Activated CD8-positive, alpha-beta memory T cell treated with anti-CD3 and anti-CD28 coated beads for 1 hour (primary cell): ENCODE measurements at places on chromosomes 1 and 21.

- no peak for DNase-seq
Observed at GRCh38 chr1:33886496-33886895, 22.6 kb downstream of the HMGB4 start.

DNA sequence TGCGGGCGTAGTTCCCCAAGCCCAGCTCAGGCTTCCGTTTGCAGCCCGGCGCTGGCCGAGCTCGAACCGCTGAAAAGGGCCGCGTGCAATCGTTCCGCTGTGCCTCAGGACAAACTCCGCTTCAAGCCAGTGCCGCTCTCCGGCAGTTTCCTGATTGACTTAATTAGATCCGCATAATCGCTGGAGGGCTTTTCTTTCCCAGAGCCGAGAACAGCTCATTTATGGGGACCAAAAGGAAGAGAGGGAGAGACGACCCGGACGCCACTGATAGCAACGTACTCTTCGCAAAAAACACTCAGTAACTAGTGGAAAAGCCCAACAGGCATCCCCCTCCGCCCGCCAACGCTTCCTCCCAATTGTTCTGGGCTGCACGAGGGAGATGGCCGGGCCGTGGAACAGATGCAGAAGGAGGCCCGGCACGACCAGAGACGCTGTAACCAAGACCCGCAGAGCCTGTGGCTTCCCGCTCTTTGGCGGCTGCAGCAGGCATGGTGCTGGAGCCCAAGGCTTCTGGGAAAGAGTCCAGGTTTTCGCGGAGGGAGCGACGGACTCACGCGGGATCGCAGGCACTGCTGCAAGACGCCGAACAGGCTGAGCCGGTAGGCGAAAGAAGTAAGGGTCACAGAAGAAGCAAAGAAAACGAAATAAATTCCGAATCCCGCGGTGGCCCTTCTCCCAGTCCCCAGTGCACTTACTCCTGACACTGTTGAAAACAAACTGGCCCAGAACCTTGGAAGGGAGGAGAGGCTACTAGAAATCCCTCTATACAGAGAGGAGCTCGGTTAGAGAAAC is 3.6 kb upstream of the FOXD2 start:
- DNase-seq: no peak

DNA sequence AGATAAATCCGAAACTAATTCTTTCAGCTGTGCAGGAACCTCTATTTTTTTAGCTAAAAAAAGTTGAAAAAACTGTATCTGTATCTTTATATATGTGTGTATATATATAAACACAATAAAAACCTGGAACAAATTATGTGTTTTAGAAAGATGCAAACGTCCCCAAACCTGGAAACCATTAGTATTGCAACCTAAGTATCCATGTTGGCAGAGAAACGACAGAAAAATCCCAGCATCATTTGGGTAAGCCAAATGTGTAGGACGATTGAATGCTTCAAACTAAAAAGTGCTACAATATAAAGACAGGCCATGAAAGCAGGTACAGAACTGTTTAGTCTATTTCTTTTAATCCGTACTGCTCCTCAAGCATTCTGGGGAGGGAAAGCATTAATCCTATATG is 87.9 kb downstream of the AHCTF1 start:
- DNase-seq: no peak

DNA sequence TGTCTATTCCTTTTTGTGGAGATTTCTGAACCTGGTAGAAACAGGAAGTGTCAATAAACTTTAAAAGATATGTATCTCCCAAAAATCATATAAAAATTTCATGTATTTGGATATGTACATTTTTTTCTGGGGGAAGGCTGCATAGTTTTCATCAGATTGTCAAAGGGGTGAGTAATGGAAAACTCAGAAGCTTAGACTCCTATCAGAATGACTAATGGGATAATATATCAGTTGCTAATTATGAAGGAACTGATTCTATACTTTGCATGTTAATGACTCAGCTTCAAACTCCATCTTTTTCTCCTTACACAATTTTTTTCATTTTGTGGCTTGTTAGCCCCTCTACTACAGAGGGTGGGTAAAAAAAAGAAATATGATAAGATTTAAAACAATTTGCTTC is 55.9 kb downstream of the GON4L start:
- no peak for DNase-seq

DNA sequence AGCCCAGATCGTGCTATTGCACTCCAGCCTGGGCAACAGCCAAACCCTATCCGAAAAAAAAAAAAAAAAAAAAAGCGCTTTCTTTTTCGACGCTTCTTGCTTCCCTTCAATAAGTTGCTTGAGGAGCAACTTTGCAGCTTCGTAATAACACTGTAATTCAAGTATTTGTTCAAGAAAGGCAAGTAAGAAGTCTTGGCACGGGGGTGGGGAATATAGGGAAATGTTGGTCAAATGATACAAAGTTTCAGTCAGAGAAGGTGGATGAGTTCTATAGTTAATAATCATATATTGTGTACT is 871 bp upstream of the PSMA5 start:
- no peak for DNase-seq

GRCh38 chr21:44492567-44493385 is 37.5 kb downstream of the LRRC3 start:
- DNase-seq: no peak

GRCh38 chr1:113292603-113293255 is 97.6 kb upstream of the MAGI3 start:
- no peak for DNase-seq

- no peak for DNase-seq
Observed at GRCh38 chr1:175887981-175888428, 144.6 kb upstream of the TNR start.

DNA sequence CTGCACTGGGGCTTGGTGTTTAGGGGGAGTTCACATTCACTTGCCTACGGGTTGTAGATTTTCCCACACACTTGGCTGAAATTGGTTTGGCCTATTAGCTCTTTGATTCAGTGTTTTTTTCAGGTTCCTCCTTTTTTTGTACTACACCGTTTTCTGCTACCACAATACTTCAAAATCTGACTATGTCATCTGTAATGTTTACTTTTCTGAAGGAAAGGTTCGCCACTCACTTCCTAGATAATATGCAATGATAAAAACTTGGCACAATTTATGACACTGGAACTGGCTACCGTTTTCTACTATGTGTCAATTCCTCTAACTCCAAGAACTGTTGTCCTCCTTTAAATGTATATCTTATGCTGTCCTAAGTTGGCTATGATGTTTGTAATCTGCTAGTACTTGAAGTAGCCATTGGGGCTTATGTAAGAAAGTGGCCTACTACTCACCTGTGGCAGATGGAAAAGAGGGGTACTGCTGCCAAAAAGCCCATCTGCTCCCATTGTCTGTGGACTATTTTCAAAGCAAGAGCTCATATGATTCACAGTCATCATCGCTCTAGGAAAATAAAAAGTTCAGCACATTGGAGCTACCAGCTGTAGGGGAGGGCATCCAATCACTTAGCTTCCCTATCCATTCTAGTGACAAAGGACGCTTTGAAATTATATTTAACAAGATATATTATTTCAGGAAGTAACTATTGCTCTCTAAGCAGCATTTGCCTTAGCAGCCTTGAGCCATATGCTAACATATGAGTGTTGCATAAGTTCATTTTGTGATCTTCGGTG is 42.4 kb upstream of the BACH1 start:
- no peak for DNase-seq

GRCh38 chr1:112504001-112504660 is 4.6 kb upstream of the WNT2B start:
- DNase-seq: no peak

GRCh38 chr1:152096931-152097330 is 8.1 kb upstream of the TCHHL1 start:
- no peak for DNase-seq

DNA sequence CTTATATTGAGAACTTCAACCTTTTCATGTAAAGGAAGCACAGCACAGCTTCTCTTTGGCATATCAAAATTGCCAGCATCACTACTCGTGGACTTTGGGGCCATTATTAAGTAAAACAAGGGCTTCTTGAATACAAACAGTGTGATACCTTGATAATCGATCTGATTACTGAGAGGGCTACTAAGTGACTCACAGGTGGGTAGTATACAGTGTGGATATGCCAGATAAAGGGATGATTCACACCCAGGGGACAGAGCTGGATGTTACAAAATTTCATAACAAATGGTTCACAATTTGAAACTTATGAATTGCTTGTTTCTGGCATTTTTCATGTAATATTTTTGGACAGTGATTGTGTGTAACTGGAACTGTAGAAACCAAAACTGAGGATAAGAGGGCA is 15.4 kb downstream of the HDAC1 start:
- DNase-seq: no peak

- no peak for DNase-seq
Observed at GRCh38 chr1:201561195-201561564, 22.3 kb downstream of the NAV1 start.

- DNase-seq: peak; percentile 27
Observed at GRCh38 chr1:166975361-166976129, at the start of gene ILDR2. ILDR2 (minus strand) TSS chr1:166975540; CDS start chr1:166975268, 272 bp downstream.

DNA sequence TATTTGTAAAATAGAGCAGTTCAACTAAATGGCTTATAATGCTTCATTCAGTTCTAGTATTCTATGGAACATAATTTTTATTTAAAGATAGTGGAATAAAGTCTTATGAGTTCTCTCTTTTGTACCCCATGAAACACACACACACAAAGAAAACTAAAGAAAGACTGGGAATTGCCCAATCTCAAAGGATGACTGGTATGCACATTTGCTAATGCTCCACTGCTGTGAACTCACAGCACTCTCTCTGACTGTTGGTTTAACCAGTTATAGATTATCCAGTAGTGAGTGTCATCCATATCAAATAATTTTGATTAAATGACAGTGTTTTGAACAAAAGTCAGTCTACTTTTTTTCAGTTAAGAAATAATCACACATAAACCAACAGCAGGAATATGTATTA is 1082.4 kb upstream of the B3GALT2 start:
- no peak for DNase-seq

- DNase-seq: no peak
Observed at GRCh38 chr1:232247669-232248068, 382.3 kb downstream of the SIPA1L2 start.

GRCh38 chr1:205453466-205453865 is 2.4 kb downstream of the BLACAT1 start:
- no peak for DNase-seq

DNA sequence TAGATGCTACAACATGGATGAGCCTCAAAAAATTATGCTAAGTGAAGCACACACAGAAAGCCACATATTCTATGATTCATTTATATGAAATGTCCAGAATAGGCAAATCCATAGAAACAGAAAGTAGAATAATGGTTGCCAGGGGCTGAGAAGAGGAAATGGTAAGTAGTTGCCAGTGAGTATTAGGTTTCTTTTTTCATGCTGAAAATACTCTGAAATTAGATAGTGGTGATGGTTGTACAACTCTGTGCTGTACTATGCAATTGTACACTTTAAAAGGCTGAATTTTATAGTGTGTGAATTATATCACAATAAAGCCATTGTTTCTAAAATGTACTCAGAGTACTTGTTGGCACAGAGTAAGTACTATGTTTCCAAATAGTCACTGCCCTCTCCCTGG is 15.5 kb upstream of the GFI1 start:
- DNase-seq: no peak

GRCh38 chr1:91555821-91556531 is 55.3 kb downstream of the CDC7 start:
- peak; percentile 31 for DNase-seq

GRCh38 chr1:116472431-116472961 is 98.3 kb downstream of the CD58 start:
- DNase-seq: no peak

DNA sequence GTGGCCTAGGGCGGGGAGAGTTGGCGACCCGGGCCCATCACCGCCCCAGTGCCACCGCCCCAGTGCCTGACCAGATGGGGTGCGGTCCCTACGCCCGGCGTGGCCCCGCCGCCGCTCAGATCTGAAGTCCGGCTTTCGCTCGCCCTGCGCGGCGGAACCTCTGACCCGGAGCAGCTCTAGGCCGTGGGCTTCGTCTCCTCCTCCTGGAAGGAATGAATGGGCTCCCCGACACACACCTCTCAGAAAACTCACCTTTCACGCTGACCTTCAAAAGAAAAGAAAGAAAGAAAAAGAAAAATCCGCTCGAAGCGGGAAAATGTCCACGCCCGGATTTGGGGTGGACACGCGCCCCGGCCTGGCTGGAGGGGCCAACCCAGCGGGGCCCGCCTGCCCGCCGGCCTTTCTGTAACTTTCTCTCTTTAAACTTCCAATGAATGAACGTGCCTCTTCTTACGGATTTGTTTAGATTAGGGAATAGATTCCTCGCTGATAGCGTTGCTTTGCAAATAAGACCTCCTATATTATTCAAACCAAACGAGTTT is 5.4 kb upstream of the SIM2 start:
- DNase-seq: no peak

DNA sequence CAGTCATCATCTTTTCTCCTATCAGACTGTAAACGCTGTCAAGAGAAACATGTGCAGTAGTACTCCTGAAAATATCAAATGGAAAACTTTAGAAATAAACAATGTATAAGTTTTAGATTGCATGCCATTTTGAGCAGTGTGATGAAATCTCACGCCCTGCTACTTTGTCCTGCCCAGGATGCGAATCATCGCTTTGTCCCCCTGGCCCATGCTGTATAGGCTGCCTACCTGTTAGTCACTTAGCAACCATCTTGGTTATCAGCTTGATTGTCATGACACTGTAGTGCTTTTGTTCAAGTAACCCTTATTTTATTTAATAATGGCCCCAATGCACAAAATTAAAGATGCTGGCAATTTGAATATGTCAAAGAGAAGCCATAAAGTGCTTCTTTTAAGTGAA is 363.0 kb downstream of the ZP4 start:
- DNase-seq: no peak

GRCh38 chr21:43345746-43346409 is 81.1 kb downstream of the SIK1 start:
- no peak for DNase-seq

- DNase-seq: no peak
Observed at GRCh38 chr1:62487956-62488355, 51.1 kb downstream of the USP1 start.

- DNase-seq: no peak
Observed at GRCh38 chr1:226541631-226542622, 6.6 kb upstream of the STUM start.

- no peak for DNase-seq
Observed at GRCh38 chr1:17673329-17674072, 81.6 kb upstream of the ACTL8 start.

DNA sequence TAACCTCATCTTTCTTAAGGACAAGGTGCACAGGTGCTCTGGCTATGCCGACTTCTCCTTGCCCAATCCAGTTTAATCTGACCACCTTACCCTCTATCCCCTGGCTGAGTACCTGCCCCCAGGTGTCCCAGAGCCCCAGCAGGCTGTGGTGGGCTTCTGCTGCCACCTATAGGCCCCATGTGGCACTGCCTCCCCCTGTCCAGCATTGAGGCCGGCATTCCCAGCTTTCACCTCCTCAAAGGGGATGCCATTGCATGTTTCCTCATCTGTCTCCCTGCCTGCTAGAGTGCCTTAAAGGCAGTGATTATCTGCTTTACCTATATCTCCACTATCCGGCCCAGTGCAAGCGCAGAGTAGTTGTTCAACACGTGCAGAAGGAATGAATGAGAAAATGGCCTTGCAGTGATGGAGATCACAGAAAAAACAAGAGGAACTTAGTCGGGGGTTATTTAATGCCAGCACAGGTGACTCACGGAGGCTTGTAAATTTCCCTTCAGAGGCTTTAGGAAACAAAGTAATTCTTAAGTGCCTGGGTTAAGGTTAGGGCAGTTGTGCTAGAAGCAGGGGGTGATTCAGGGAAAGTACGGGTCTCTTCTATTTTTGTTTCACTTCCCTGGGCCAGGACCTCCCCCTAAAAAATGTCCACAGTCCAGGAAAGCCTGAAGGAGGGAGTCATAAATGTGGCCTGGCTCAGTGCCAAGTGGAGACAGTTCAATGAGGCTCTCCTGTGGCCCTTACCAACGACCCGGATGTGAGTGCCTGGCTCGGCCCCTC is 131.8 kb upstream of the NGF start:
- no peak for DNase-seq
